NCI-H1417 treated with DMSO at 0.1 percent for 48 hours (cell line): ENCODE measurements at places on chromosomes 12 and 14.

- DNase-seq, result no peak
These were observed 5.9 kb downstream of the LAG3 start for GRCh38 chr12:6778217-6778573.

DNA sequence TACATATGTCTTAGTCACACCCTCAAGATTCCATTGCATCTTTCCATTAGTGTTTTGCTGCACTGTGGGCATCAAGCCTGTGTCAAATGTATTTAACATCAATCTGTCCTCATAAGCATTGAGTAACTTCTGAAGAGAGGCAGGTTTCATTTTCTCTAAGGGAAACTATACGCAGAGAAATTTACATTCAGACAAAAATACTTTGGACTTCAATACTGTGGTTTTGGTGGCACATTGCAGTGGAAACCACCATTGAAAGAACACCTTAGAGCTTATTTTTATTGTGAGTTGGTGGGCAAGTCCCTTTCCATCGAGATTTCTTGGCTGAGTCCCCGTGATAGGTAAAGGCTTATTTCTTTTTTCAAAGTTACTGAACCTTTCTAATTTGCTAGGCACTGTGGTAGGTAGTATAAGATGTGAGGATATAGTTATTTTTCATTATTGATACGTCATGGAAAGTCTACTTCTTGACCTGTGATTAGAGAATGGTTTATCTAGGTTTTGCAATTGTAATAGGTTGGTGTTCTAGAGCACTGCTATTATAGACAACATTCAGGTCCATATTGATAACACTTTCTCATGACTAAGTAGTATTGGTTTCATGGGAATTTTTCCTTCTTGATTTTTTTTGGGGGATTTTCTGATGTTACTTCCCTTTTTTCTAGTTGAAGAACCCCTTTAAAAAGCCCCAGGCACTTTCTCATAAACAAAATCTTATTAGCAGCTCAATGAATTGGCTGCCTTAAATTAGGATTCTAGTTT, 81.9 kb downstream of the CFAP54 start:
- no peak for DNase-seq

DNA sequence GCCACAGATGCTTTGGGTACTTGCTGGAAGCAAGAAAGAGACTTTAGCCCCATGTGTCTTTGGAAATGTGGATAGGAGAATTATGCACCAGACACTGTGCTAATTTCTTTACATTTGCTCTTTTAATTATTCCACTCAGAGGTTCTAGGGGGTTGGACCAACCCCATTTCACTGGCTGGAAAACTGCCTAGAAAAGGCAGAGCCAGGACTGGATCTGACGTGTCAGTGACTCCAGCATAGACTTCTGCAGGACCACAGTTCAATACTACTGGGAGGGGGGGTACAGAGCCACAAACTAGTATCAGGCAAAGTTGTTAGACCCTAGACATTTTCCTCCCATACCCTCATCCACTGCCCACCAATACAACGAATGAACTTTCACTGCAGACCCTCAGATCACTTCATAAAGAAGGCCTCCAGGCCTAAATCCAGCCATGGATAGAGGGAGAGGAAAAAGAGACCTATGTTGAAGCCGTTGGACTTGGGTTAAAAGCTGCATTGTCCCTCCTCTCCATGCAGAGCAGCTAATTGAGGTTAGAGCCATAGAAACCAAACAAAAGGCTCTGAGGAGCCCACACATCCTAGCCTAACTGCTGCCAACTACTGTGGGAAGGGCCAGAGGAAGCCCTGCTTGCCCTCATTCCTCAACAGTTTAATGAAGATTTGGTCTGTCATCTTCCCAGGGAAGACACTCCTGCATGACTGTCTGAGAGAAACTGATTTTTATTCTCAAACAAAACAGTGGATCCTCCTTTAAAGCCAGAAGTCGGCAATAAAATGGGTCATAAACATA, 68.7 kb downstream of the STON2 start:
- DNase-seq, result no peak

DNA sequence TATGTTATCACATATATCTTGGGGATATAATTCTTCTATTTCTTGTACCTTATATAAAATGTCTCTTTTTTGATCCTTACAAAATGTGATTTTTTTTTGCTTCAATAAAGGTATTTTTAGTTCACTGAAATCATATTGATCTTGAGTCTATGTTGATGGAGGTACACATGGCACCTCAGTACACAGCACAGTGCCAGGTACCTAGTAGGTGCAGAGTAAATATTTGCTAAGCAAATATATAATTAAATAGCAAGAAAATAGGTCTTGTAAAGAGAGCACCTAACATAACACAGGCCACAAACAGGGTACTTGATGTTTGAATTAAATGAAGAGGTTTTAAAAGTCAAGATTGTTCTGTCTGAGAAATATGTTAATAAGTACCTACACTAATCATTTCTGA, 69.7 kb downstream of the CIT start:
- DNase-seq, result peak; percentile 43

GRCh38 chr14:83977583-83977982, 1552.4 kb upstream of the FLRT2 start:
- no peak for DNase-seq

DNA sequence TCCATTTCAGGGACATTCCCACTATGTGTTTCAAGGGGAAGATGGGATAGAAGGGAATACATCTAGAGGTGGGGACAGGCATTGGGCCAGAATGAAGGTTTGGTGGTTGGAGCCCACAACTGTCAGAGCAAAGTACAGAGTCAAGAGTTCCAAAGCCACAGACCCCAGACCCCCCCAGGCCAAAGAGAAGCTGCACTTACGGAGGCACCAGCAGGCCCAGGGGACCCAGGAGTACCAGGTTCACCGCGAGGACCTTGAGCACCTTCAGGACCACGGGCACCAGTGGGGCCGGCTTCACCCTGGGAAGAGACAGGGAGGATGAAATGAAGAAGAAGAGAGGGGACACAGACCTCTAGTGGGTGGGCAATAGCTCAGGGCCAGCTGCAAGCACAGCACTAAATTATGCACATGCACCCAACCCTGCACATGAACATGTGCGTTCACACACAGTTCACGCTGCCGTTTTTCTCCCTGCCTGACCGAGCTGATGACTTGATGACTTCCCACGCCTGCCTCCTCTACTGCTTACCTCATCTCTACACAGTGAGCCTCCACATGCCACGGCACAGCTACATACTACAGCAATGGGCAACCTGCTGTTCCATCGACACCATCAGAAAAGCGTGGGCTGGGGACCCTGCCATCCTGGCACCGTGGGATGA, 16.7 kb downstream of the COL2A1 start:
- DNase-seq, result no peak

- DNase-seq, result no peak
These were observed 173.5 kb upstream of the FRMD6 start for GRCh38 chr14:51478175-51478621.

GRCh38 chr12:12891080-12891880, at the start of gene GPRC5A:
TSS of gene GPRC5A (plus strand) at chr12:12891562. CDS start at chr12:12908250, 16,688 bp downstream.
- no peak for DNase-seq

GRCh38 chr12:7090222-7090998, 1.8 kb downstream of the C1R start:
- no peak for DNase-seq

- DNase-seq, result no peak
These were observed 13.9 kb downstream of the ARPC3 start for GRCh38 chr12:110436231-110436630.

DNA sequence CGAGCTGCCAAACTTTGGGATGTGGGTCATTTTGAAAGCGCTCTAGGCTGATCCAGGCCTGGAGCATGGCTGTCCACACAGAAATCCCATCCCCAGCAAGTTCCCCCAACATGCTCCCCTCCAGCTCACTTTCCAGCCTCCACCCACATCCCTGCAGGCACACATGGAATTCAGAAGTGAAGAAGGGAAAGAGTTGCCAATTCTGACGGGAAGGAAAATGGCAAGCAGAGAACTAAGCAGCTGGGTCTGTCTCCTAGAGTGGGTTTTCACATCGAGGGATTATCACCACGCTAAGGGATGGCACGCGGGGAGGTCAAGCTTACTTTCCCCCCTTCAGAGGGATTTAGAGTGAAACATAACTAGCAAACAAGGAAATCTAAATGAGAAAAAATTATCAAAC, 142.3 kb downstream of the RIMBP2 start:
- DNase-seq, result no peak

- DNase-seq, result no peak
These were observed 110.5 kb downstream of the ASCL4 start for GRCh38 chr12:107884769-107885694.

GRCh38 chr14:84922370-84922769, 607.6 kb upstream of the FLRT2 start:
- DNase-seq, result no peak

DNA sequence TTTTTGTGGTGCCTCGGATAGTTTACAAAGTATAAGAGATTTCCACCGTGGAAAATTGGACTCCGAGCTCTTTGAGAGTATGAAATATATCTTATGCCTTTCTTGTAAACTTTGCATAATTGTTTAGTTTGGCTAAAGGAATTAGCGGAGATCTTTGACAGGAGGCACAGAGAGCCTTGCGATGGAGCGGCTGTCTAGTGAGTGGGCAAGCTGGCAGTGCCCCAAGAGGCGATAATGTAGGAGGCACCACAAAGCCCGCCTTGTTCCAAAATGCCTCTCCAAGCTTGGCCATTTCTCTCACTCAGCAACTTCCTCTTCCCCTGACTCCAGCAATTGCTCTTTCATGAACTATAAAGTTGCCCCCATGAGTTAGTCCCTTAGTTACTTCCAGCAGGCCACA, 270.1 kb upstream of the PRICKLE1 start:
- DNase-seq, result no peak

DNA sequence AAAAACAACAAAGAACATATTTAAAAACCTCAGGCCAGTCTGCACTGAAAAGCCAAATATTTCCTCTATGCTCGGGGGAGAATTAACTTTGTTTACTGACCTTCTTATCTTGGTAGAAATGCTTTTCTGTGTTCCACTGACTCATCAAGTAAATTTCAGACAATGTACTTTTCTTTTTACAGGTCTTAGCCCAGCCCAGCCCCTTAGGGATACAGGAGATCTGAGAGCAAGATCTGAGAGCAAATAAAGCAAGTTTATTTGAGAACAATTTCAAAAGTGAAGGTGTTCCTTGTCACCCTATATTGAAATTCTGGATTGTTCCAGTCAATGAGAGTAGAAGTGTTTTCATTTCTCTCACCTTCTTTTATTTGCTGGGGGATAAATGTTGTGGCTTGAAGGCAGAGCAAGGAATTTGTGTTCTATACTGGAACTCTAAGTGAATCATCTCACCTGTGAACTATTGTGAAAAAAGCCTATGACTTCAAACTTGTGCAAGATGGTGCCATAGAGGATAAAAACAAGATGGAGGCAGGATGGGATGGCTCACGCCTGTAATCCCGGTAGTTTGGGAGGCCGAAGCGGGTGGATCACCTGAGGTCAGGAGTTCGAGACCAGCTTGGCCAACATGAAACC, 7.9 kb upstream of the GPRC5A start:
- DNase-seq, result no peak

GRCh38 chr12:51788876-51789275, 59.6 kb downstream of the FIGNL2 start:
- no peak for DNase-seq

DNA sequence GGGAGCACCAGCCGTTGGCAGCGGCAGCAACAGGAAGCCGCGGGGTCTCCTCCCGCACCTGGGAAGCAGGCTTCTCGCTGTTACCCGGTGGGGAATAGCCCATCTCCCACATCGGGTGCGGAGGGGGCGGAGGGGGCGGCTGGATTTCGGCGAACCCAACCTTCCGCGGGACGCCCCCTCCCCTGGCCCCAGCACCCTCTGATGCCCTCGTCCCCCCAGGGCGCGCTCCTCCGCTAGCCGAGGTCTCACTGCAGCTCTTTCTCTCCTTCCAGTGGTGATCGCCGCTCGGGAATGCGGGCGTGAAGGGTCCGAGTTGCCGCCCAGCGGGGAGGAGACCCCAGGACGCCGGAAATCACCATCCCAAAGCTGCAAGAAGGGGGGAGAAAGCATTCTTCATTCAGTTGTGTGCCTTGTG, 303 bp downstream of the SAMD4A start:
- DNase-seq, result no peak

DNA sequence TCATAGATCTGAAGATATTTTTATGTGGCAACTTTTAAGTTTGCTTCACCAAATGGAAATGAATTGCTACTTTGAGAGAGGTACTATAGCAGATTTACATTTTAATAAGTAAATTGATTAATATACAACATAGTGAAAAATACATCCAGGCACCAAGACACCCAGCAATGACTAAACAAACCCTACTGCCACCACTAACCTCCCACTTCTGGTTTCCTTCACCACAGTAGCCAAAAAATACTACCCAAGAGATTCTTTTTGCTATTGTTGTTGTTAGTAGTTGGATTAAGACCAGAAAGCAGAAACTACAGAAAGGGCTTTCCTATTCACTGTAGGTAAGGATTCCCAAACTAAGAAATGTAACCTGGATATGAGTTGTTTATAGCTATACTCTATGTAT, 54.1 kb downstream of the COCH start:
- no peak for DNase-seq

GRCh38 chr12:29589851-29590250, 92.4 kb upstream of the OVCH1 start:
- no peak for DNase-seq

DNA sequence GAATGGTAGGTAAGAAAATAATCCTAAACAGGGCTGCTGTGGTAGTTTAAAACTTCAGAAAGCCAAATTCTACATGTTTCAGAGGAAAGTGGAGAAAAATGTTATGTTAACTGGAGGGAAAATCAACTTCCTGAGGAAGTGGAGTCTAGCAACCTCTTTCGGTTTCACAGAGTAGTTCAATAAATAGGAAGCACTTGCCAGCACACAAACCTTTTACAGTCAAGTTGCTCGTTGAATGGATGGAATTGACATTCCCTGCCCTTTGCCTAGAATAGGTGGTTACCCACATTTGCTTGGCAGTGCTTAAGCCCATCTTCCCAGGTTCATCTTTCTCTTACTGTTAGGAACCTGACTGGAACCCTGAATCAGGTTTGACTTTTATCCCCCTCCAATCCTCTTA, 15.9 kb downstream of the ANKRD13A start:
- no peak for DNase-seq

DNA sequence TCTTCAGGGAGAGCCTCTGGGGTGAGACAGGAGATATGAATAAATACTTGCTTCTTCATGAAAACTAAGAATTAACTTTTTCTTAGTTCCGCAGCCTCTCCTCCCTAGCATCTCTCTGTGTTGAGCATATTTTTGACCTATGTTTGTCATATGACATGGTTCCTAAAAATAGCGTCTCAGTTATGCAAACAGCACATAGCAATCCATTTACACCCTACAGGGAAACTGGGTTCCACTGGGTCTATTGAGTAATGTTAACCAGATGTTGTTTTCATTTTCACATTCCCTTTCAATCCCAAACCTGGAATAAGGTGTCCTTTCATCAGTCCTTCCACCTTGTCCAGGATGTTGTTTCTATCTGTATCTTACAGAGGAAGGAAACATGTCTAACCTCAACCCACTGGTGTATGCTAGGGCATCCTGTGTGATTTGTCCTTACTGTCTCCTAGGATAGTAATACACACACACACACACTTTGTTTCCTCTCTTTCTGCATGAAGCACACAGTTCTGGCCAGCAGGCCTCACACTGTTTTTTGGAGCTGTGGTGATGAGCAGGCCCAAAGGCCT, 1543.5 kb downstream of the AACS start:
- no peak for DNase-seq
